ENCODE measurements at places on chromosomes 16 and 17.

DNA sequence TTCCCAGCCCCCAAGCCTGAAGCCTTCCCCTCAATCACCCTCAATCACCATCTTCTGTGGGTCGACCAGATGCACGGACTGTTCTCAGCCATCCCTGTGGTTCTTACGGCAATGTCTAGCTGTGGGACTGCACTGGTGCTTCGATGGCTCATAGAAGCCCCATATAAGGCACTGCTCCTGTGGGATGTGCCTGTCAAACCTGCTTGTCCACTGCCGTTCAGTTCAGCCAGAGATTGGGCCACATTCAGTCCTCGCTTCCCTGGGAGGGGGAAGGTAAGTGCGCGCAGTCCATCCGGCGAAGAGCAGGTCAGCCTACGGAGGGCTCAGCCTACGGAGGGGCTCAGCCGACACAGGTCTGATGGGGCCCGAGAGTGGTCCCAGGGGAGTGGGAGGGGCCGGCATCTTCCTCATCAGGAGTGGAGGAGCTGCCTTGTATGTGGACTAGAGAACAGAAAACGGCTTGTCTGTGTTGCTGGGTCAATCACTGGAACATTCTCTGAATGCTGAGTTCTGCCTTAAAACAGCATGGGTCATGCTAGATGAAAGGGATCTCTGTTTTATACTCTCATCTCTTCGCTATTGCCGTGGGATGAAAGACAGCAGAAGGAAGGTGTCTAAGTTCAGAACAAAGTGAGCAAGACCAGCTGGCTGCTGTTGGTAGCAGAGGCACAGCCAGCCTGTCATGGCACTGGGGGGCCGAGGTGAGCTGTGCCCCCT is at the start of gene CARD14:
Gene CARD14 (plus strand): TSS at position 247 of the 717 bp plus-strand sequence. CDS start 11,409 bp downstream, outside the sequence.
- DNase-seq: no peak

DNA sequence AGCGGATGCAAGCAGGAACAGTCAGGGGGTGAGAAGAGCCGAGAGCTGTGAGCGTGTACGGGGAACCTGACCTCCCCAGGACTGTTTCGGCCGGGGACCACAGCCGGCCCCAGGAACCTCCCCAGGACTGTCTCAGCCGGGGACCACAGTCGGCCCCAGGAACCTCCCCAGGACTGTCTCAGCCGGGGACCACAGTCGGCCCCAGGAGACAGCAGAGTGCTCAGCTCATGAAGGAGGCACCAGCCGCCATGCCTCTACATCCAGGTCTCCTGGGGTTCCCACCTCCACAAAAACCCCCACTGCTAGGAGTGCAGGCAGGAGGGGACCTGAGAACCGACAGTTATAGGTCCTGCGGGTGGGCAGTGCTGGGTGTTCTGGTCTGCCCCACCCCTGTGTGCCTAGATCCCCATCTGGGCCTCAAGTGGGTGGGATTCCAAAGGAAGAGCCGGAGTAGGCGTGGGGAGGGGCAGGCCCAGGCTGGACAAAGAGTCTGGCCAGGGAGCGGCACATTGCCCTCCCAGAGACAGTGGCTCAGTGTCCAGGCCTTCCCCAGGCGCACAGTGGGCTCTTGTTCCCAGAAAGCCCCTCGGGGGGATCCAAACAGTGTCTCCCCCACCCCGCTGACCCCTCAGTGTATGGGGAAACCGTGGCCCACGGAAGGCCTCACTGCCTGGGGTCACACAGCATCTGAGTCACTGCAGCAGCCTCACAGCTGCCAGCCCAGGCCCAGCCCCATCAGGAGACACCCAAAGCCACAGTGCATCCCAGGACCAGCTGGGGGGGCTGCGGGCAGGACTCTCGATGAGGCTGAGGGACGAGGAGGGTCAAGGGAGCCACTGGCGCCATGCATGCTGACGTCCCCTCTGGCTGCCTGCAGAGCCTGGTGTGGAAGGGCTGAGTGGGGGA is 4.3 kb downstream of the RHBDF1 start:
- no peak for DNase-seq

- DNase-seq: no peak
These were observed 438.0 kb upstream of the PMFBP1 start for GRCh38 chr16:72609933-72610332.

GRCh38 chr16:78566397-78567073 is 467.1 kb downstream of the WWOX start:
- DNase-seq: no peak

GRCh38 chr17:1154704-1155103 is 25.1 kb downstream of the ABR start:
- no peak for DNase-seq

- no peak for DNase-seq
These were observed 4.3 kb downstream of the EVI2B start for GRCh38 chr17:31309556-31309955.
